ENCODE measurements at places on chromosomes 16 and 17.

DNA sequence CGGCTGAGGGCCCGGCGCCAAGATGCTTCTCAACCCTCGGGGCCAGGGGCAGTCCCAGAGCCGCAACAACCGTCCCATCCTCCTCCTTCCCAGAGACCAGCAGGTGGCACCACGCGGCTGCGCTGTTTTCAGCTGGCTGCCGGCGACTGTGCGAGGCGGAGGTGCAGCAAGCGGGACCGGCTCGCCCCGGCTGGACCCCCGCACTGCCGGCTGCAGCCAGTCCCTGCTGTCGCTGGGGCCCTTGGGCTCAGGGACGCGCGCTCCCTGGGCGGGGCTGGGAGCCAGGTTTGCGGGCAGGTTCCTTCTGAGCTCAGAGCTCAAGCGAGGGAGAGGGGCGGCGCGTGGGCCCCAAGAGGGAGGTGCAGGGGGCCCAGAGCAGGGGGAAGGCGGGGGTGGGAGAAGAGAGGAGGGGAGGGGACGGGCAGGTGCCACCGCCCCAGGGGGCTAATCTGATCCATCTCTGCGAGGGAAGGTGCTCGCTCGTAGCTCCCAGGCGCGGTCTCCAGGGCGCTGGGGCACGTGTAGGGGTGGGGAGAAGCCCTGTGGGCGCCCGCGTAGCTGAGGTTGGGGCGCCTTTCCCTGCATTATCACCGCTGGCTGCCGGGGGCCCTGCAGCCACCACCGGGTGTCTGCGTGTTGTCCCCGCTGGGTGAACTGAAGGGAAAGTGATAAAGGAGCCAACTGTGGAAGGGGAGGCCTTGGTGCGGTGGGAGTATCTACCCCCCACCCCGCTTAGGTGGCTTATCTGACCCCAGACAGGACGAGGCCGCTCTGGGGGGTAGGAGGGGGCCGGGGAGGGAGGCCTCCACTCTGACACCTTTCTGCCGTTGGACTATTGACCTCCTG, 24.2 kb downstream of the STAT5A start:
- DNase-seq, result peak; percentile 62

DNA sequence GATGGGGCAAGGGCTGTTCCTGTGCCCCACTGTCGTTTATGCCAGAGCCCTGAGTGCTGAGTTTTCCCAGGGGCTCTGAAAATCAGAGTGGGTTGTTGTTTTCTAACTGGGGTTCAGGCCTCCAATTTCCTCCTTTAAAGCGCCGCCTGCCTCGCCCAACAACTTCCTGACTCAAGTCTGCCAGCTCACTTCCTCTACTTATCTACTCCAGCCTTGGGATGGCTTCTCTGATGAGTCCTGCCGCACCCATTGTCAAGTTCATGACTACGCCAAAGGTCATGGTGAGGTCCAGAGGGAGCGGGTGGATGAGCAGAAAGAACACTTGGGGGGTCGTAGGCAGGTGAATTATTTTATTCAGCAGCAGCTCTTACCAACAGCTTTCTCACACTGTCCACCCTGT, 104.7 kb downstream of the UTP18 start:
- no peak for DNase-seq

GRCh38 chr17:31226373-31226772, 70.7 kb downstream of the OMG start:
- no peak for DNase-seq

DNA sequence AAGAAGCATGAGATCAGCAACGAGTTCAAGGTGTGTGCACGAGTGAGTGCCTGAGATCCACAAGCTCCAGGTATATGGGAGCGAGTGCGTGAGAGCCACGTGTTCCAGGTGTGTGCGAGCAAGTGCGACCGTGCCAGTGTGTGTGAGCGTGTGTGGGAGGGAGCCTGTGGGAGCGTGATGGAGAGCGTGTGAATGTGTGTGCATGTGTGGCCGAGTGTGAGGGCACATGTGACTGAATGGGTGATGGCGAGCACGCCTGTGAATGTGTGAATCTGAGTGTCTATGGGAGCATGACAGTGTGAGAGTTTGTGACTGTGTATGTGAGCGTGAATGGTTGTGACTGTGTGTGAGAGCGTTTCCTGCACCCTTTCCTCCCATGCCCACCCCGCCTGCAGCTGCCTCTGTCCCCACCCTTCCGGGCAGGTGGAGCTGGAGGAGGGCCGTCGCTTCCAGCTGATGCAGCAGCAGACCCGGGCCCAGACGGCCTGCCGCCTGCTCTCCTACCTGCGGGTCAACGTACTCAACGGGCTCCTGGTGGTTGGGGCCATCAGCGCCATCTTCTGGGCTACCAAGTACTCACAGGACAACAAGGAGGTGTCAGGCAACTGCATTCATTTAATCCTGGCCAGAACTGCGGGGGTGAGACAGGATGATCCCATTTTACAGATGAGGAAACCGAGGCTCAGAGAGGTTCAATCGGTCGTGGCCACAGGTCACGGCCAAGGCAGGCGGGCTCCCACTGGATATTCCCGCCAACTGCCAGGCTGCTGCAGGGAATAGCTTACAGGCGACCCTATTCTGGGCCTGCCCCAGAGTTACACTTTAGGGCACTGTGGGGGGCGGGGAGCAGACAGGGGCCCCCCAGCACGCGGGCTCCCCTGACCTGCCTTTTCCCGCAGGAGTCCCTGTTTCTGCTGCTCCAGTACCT, 3.7 kb downstream of the TMC8 start:
- peak; percentile 62 for DNase-seq

DNA sequence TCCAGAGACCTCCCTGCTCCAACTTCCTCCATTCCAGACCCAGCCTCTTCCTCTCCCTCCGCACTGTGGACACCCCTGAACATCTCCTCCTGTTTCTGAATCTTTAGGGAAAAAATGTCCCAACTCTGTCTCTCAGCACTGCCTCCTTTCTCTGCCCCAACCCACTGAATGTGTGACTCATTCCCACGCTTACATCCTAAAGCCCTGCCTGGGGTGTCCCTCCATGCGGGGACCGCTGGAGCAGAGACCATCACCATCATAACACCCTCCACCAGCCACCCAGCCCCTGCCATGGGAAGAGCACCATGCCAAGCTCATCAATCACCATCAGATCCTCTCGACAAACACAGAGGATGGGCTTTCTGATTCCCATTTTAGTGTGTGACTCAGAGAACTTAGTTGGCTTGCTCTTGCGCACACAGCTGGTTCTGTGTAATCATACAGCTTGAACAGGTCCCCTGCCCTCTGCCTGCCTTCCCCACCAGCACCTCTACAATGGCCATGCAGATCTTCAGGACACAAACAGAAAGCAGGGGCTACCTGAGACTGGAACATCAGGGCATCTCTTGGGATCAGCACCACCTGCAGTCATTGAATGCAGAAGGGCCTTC, 10.7 kb downstream of the RPRML start:
- no peak for DNase-seq

DNA sequence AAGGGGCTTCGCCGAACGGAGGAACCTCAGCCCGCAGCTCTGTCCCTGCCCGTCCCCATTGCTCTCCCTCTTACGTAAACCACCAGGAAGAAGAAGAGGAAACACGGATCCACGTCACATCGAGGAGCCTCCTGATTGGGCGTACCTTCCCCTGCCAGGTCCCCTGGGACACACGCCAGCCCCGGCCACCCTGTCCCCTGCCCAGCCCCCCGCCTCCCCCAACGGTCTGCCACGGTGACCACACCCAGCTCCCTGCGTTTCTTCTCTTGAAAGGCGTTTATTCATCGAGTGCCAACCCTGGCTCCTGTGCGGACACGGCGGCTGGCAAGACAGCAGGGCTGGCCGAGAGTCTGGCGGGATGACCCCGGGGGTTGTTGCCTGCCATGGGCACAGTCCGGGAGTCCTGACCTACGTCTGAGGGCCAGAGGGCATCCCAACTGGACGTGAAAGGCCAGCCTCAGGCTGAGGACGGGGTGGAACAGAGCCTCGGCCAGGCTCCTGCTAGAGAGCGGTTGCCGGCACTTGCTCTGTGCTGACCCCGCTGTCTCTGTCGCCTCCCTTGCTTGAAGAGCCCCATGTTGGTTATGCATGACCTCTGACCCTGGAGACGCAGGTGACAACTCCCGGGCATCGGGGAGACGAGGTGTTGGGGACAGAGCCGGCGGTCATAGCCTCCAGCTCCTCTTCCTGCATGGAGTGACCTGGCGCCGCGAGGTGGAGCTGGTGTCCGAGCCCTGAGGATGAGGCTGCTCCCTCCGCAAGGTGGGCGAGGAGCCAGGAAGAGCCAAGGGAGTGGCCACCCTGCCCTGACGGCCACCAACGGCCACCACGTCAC, 40.5 kb upstream of the ACSF3 start:
- DNase-seq, result no peak

- DNase-seq, result no peak
Measured at GRCh38 chr16:81612351-81613163, 166.5 kb upstream of the PLCG2 start.

GRCh38 chr17:28470266-28470913, 3.1 kb upstream of the SLC13A2 start:
- no peak for DNase-seq

GRCh38 chr16:30924076-30924912, 922 bp downstream of the FBXL19 start:
- no peak for DNase-seq

DNA sequence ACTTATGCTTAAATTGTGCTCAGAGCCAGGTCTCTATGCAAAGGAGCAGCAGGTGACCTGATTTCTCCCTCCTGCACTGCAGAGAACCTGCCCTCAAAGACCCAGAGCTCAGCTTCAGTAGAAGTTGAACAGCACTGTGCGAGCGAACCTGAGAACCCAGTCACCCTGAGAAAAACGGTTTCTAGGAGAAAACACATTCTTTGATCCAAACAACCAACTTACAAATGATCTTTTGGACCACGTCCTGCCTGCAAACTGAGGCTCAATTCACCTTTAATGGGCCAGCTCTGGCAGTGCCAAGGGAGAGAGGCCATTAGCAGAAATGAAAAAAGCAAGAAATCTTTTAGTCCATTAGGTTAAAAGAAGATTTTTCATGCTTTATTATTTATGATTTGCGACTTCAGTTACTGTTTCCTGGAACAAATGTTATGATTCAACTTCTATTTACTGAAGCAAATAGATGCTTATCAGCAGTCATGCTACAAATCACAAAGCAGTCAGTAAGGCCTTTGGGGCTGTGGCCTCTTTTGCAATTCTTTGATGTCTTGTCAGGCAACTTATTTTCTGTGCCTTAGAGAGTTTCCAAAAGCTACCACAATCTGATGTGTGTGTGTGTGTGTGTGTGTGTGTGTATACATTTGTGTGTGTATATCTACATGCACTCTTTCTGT, 65.7 kb upstream of the LRRC37A3 start:
- no peak for DNase-seq

DNA sequence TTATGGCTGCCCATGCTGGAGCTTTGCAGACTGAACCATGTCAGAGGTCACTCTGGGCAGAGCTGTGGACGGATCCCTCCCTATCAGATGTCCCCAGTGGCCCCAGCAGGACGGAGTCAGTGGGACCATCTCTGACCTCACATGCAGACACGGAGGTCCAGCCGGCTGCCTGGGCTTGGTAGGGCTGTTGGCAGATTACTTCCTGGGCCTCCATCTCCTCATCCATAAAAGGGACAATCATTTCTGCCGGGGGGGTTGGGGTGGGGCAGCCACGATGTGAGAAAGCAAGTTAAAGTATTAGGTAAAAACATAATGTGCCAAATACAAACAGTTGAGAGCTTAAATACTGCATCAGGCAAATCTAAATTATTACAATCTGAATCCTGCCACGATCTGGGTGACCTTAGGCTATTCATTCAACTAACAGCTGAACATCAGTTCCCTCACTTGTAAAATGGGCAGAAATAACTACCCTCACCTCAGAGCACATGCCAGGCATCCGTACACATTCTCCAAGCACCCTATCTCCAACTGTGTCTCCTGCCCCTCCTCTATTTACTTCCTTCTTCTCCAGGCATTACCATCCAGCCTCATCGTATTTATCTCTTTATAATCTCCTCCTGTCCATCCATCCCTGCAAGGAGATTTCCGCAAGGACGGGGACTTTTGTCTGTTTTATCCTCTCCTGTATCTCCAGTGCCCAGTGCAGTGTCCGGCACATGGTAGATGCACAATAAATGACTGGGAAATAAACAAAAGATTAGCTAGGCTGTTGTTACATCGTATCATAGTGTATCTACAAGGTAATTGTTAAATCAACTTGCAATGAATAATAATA, 192.3 kb upstream of the FOXF1 start:
- DNase-seq, result no peak

DNA sequence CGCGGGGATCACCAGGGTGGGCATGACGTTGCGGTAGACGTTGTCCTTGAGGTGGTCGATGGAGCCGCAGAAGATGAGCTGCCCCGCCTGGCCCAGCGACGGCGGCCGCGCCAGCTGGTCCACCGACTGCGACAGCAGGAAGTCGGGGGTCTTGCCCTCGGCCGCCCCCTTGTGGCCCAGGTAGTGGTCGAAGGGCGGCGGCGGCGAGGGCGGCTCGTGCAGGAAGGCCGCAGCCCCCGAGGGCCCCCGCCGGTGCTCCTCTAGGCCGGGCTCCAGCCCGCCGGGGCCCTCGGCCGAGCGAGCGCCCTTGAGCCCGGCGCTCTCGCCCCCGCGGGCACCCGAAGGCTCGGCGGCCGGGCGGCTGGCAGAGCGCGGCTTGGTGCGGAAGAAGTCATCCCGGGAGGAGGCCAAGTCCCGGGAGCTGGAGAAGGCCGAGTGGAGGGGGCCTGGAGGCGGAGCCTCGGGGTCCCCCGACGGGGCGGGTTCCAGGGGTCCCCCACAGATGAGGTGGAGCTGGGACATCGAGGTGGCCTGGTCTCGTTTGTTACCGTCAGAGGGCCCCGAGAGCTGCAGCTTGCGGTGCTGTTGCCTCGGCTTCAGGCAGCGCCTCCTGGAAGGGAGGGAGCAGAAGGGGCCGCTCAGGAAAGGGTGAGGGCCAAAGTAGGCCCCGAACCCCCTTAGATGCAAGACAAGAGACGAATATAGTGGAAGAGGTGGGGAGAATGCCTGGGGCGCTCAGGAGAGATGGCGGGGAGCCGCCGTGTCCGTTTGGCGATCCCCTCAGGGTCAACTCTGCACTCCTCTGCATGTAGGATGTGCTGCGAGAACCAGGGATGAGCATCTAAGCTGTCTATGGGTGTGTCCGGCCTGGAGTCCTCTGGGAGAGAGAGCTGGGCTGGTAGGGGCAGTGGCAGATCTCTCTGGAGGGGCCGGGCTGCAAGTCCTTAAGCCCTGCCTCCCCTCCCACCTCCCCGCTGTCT, 8.8 kb downstream of the FAM171A2 start:
- peak; percentile 34 for DNase-seq

GRCh38 chr16:19589771-19590302, 34.3 kb downstream of the VPS35L start:
- no peak for DNase-seq

DNA sequence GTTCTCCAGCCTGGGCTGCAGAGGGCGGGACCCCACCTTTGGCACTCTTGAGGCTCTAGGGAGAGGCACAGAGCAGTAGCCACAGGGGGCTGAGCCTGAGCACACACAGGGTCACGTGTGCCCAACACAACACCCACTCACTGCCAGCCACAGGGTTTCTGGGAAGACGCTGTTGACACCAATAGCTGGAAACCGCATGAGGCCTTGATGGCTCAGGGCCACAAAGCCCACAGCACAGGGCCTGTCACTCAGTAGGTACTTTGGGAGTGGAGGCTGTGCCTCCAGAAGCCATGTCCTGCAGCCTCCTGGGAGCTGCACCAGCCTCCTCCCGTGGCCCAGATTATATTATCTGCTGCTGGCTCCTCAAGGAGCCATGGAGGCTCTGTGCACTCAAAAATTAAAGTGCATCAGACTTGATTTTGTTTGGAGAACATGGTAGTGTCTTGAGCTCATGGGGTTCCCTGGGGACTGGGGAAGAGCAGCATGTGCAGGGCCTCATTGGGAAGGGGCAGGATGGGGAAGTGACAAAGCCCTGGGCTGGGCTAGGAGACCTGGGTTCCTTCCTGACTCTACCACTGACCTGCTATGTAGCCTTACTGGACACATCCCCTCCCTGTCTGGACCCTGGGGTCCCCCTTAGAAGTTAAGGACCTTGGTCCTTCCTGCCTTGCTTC, 12.5 kb upstream of the SREBF1 start:
- peak; percentile 66 for DNase-seq

GRCh38 chr17:62720126-62720850, 87.8 kb downstream of the MARCHF10 start:
- no peak for DNase-seq
